Daoy (cell line): ENCODE measurements at places on chromosomes 3 and 15.
A peak's percentile ranks its signal among the peaks of the same experiment; 100 is the strongest.

DNA sequence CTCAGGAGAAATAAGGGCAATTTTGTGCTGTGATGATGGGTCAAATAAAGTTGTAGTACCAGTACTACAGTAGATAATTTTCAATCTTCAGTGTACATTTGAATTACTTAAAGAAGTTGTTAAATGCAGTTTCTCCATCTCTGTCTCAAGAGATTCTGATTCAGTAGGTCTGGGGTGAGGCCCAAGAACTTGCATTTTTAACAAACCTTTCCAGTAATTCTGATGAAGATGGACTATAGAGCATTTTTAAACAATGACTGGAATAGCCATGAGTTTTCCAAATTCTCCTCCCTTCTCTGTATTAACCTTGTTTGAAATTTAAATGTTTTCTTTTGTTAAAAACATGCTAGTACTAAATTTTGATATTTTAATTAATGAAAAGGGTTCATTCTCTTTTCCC lies 127.0 kb upstream of the CD96 start:
- no peak for DNase-seq

- DNase-seq = no peak
Observed at GRCh38 chr3:110858549-110858948, 213.1 kb upstream of the NECTIN3 start.

DNA sequence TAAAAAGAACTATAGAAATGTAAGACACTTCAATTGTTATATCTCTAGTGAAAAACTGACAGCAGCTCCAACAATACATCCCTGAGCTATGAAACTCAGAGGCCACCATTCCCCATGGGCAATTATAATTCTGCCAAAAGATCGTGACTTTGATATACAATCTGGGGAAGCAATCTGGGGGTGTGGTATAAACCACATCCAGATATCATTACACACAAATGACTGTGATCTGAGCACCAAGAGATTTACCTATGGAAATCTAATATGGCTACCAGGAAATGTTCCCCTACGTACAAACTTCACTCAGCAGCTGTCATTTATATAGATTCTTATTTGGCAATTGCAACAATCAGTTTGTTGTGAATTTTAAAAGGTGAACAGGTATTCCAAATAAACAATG lies 110.3 kb downstream of the FRMD5 start:
- peak; percentile 41 for DNase-seq

DNA sequence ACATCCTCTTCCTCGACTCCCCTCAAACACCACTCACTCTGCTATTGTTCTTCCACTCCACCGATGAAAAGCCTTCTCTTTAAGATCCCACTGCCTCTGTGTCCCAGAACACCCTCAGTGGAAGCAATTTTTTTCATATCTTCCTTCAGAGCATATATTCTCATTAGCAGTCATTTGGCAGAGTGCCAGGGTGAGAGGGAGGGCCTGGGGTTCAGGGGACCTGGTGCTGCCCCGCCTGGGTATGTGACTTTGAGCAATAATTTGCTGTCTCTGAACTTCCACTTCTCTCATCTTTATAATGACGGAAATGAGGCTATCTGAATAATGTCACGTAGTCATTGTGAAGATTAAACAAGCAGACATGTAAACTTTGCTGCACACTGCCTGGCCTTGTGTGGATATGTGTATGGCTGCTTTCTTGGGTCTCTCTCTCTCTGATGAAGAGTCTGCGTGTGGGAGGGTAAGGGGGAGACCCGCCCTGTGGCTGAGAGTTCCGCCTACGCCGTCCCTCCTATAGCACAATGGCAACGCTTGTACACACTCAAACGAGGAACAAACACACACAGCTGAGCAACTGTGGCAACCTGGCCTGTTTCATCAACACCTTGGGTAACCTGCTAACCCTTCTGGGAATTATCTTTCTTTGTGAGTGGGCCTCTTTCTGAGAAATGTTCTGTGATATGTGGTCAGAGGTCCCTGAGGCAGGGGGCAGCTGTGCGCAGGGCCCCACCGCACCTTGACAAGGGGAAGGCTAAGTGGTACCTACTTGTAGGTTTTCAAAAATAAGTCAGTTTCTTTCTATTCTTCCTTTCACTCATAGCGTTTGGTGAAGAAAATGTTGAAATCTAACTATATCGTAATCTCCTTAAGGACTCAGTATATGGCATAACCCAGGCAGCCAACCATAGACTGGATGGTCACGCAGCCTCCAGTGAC lies 369.8 kb downstream of the SV2B start:
- no peak for DNase-seq

DNA sequence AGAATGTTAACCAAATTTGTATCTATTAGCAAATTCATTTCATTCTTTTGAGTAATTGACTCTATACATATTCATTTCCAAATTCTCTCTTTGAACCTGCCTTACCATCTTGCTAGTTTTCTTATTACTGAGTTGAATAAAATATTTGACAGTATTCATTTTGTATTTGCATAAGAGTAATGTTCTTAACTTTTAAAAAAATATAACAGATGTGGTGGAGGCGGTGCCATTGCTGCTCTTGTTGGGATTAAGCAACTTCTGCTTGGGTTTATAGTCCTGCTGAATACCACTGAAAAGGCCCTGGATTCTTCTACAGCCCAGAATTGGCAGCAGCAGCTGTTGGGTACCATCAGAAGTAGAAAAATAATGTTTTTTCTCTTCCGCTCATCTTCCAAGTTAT lies 148.9 kb upstream of the PEX5L start:
- DNase-seq = no peak

GRCh38 chr3:21912711-21913110 lies 161.7 kb upstream of the ZNF385D start:
- no peak for DNase-seq

DNA sequence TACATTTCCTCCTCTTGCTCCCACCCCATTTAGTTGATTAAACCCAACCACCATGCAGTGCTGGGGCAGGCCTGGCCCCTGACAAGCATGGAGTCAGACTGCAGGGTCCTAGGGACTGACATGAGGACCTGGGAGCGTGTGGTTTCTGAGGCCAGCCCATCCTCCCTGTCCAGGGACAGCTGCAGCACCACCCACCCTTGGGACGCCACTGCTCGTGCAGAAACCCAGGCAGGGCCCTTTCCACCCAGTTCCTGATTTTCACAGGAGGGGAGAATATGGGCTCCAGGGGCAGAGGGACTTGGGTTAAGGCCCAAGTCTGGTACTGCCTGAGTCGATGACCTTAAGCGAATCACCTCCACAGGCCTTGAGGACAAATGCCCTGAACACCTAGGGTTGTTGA lies 23.7 kb downstream of the PLXND1 start:
- no peak for DNase-seq

- no peak for DNase-seq
Observed at GRCh38 chr3:134079111-134079547, 49.4 kb upstream of the SLCO2A1 start.

- peak; percentile 3 for DNase-seq
Observed at GRCh38 chr3:153210146-153210545, 48.1 kb downstream of the RAP2B start.

- no peak for DNase-seq
Observed at GRCh38 chr15:57227899-57228298, 148.4 kb upstream of the CGNL1 start.

GRCh38 chr3:59480486-59480995 lies 430.7 kb upstream of the CFAP20DC start:
- peak; percentile 26 for DNase-seq
